Spleen (tissue), 13 donors: ENCODE measurements at places on chromosomes 4 and X. TPM values are rescaled to one million over a fixed set of nuclear protein-coding genes. Genes with fewer than 3 reads are reported as not detected.

Gene SLC9A7
- 12.9 TPM for total RNA-seq

Gene TSPAN6
- total RNA-seq: 17.8 TPM

Gene TMEM47
- total RNA-seq: 5.0 TPM

Gene MUC7
- not detected for total RNA-seq

Gene CSAG3
- not detected for total RNA-seq

Gene MID2
- 10.9 TPM for total RNA-seq

Gene ZMAT1
- 19.5 TPM for total RNA-seq

Gene SLIT2
- total RNA-seq: 110 TPM

Gene KLHL4
- 2.9 TPM for total RNA-seq

Gene KLB
- total RNA-seq: not detected

Gene TLR3
- 5.7 TPM for total RNA-seq

Gene COX7B
- 119 TPM for total RNA-seq

Gene GAGE12J
- not detected for total RNA-seq

Gene MAOA
- 1.5 TPM for total RNA-seq

Gene POU3F4
- not detected for total RNA-seq

Gene SOX3
- total RNA-seq: not detected

Gene HCCS
- 14.2 TPM for total RNA-seq

Gene ABCD1
- total RNA-seq: 26.1 TPM

Gene TCEAL4
- 63.1 TPM for total RNA-seq

Gene PGRMC1
- total RNA-seq: 34.1 TPM

Gene ENPP6
- 0.79 TPM for total RNA-seq

Gene UGT2B15
- total RNA-seq: not detected

Gene TMPRSS11F
- total RNA-seq: not detected

Gene MSL3
- 64.0 TPM for total RNA-seq

Gene UGT2B10
- total RNA-seq: not detected

Gene BEND2
- total RNA-seq: 0.51 TPM

Gene INTS6L
- total RNA-seq: 18.0 TPM

Gene HOPX
- 7.5 TPM for total RNA-seq

Gene HSFX2
- total RNA-seq: 1.5 TPM

Gene PRSS12
- not detected for total RNA-seq

Gene PAGE2
- not detected for total RNA-seq

Gene ZNF157
- 0.79 TPM for total RNA-seq

Gene PAGE4
- total RNA-seq: not detected

Gene GPR82
- total RNA-seq: 0.79 TPM
